ENCODE measurements at places on chromosomes 11 and 22. TPM values are rescaled to one million over a fixed set of nuclear protein-coding genes. Genes with fewer than 3 reads are reported as not detected.

DNA sequence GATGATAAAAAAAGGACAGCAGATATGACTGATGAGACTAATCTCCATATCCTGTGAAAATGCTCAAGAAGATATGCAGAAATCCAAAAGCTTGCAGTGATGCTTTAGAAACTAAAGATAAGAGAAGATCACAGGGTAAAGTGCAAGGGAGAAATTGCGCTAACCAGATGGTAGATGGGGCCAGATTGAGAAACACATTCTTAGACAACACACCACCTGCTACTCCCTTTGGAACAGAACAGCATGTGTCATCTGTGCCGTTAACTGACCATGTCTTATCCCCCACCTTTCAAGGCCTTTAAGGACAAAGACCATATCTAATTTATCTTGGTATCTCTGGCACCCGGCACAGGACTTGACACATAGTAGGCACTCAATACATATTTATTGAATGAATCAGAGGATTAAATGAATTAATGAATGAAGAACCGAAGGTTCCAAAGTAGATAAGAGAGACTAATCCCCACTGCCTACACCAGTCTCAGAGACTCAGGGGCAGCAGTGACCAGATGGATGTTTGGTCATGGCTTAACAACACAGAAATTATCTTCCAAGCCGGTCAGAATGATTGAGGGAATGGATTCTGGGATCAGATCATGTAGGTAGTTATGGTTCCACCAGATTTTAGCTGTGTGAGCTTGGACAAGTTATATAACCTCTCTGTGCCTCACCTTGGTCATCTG, 12.3 kb upstream of the P2RY2 start:
- DNase-seq = no peak
- no peaks in the 10 kb centered on the region for H3K36me3 ChIP-seq
- H3K4me3 ChIP-seq = no peak overlapping the region
- peaks cover 3% of the 10 kb centered on the region for H3K4me1 ChIP-seq

- H3K4me1 ChIP-seq = no peaks in the 10 kb centered on the region
- DNase-seq = no peak
- H3K36me3 ChIP-seq = no peaks in the 10 kb centered on the region
- H3K27ac ChIP-seq = no peak overlapping the region
- peaks cover 3% of the 10 kb centered on the region for H3K27me3 ChIP-seq
These were observed 49.2 kb upstream of the SYT7 start for GRCh38 chr11:61630089-61630488.

- H3K4me1 ChIP-seq = peaks cover 33% of the 10 kb centered on the region
- DNase-seq = no peak
- no peak overlapping the region for H3K27ac ChIP-seq
These were observed 13.2 kb downstream of the SIK3 start for GRCh38 chr11:117084992-117085391.

- H3K36me3 ChIP-seq = no peaks in the 10 kb centered on the region
- no peaks in the 10 kb centered on the region for H3K4me1 ChIP-seq
- no peak overlapping the region for H3K4me3 ChIP-seq
- H3K27ac ChIP-seq = no peak overlapping the region
These were observed 178.4 kb downstream of the NAV2 start for GRCh38 chr11:19891022-19891421.

- no peaks in the 10 kb centered on the region for H3K27me3 ChIP-seq
- H3K36me3 ChIP-seq = no peaks in the 10 kb centered on the region
- no peaks in the 10 kb centered on the region for H3K4me1 ChIP-seq
These were observed 225.6 kb downstream of the BLID start for GRCh38 chr11:121890377-121890776.

- no peak overlapping the region for H3K4me3 ChIP-seq
- DNase-seq = no peak
- no peaks in the 10 kb centered on the region for H3K36me3 ChIP-seq
- H3K4me1 ChIP-seq = peaks cover 12% of the 10 kb centered on the region
- H3K27ac ChIP-seq = no peak overlapping the region
These were observed 70.0 kb downstream of the NAT10 start for GRCh38 chr11:34175284-34176019.

- no peaks in the 10 kb centered on the region for H3K27me3 ChIP-seq
- no peaks in the 10 kb centered on the region for H3K4me1 ChIP-seq
- H3K4me3 ChIP-seq = no peak overlapping the region
- DNase-seq = no peak
These were observed 32.7 kb downstream of the NARS2 start for GRCh38 chr11:78542007-78542406.

DNA sequence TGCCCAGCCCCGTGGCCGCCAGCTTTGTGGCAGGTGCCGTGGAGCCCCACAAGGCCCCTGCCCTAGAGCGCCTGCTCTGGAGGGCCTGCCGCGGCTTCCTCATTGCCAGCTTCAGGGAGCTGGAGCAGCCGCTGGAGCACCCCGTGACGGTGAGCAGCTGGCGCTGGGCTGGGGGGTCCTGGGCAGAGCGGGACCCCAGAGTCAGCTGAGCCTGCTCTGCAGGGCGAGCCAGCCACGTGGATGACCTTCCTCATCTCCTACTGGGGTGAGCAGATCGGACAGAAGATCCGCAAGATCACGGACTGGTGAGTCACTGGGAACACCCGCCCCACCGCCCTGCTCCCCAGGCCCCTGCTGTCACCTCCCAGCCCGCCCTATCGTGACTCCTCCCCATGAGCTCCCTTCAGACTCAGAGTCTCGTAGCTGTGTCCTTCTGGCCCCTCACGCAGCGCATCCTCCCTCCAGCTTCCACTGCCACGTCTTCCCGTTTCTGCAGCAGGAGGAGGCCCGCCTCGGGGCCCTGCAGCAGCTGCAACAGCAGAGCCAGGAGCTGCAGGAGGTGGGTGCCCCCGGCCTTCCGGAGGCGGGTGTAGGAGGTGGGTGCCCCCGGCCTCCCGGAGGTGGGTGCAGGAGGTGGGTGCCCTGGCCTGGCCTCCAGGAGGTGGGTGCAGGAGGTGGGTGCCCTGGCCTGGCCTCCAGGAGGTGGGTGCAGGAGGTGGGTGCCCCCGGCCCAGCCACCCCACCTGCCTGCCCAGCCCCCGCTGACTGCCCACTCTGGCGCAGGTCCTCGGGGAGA, 4.7 kb downstream of the TCIRG1 start:
- no peak overlapping the region for H3K27ac ChIP-seq
- no peak overlapping the region for H3K4me3 ChIP-seq
- H3K27me3 ChIP-seq = no peaks in the 10 kb centered on the region
- peaks cover 35% of the 10 kb centered on the region for H3K4me1 ChIP-seq
- peaks cover 62% of the 10 kb centered on the region for H3K36me3 ChIP-seq

- no peaks in the 10 kb centered on the region for H3K27me3 ChIP-seq
- peaks cover 33% of the 10 kb centered on the region for H3K36me3 ChIP-seq
- no peak for DNase-seq
- no peak overlapping the region for H3K4me3 ChIP-seq
- no peak overlapping the region for H3K27ac ChIP-seq
These were observed 13.0 kb downstream of the MRPL21 start for GRCh38 chr11:68890490-68891231.

POTEH gene
- total RNA-seq = not detected
